ENCODE measurements at places on chromosomes 3 and 15. TPM values are rescaled to one million over a fixed set of nuclear protein-coding genes. Genes with fewer than 3 reads are reported as not detected.

TRH gene
- total RNA-seq = not detected

CLDN16 gene
- not detected for total RNA-seq

GOLGA8G gene
- total RNA-seq = not detected

PSTPIP1 gene
- 224 TPM for total RNA-seq

DOCK3 gene
- total RNA-seq = 1.5 TPM

TYRO3 gene
- total RNA-seq = 1.5 TPM

ZDHHC19 gene
- total RNA-seq = not detected

MEGF11 gene
- not detected for total RNA-seq

RARB gene
- not detected for total RNA-seq

OR5K2 gene
- total RNA-seq = not detected

KNG1 gene
- total RNA-seq = not detected

ITIH1 gene
- not detected for total RNA-seq

FETUB gene
- not detected for total RNA-seq

FOXP1 gene
- total RNA-seq = 58.4 TPM

GRK7 gene
- total RNA-seq = not detected

RBPMS2 gene
- not detected for total RNA-seq

SCN5A gene
- not detected for total RNA-seq

CDHR4 gene
- 0.22 TPM for total RNA-seq

XYLB gene
- total RNA-seq = 5.0 TPM

RHOV gene
- total RNA-seq = 0.37 TPM

ERC2 gene
- total RNA-seq = 0.15 TPM

ST8SIA2 gene
- not detected for total RNA-seq

SLC22A14 gene
- total RNA-seq = not detected

ADGRG7 gene
- total RNA-seq = not detected

LAMB2 gene
- not detected for total RNA-seq

SLC51A gene
- not detected for total RNA-seq

Data from T-helper 1 cell treated with Interleukin-12 subunit alpha and Interleukin-12 subunit beta and Interleukin-4 antibody, amounts not matched to agents 30 ng/mL and 1 ng/mL, for 36 hours (primary cell).